Stimulated activated CD4-positive, alpha-beta T cell treated with anti-CD3 and anti-CD28 coated beads, Interleukin-1b, Interleukin-23, amount 100 ng/mL, for 1 hour (primary cell): ENCODE measurements at places on chromosomes 11 and 22.

DNA sequence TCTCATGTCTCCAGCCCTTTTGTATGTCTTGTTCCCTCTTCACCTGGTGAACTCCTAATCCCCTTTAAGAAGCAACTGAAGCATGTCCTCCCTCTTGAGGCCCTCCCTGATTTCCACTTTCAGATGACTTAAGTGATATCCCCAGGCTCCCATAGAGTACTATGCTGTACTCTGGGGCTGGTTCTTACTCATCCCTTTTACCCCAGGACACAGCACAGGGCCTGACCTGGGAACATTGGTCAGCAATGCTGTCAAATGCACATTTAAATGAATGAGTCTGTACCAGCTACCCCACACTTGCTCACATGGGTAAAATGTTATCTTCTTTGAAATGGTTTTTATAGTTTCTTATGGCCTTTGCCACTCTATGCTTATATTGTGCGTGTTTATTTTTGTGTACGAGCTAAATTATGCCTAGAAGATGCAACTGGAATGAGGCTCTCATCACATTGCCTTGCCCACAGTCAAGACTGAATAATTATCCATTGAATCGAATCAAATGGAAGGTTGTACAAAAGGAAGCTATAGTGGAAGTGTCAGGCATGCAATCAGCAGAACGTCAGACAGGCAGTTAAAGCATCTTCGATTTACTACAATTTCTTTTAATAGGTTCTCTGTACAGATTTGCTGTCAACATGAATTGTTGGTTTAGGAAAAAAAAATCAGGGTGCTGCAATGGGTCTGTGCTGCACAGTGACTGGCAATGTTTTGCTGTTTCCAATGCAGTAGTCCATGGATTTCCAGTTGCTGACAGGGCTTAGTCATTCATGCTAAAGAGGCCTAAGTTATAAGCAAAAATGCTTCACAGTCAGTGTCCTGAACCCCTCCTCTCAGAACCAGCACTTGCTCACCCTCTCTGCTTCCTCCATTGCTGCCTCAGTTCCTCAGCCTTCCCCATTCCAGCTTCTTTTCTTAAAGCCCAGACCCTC is 79.5 kb downstream of the PARVA start:
- DNase-seq, result no peak

- DNase-seq, result no peak
Measured at GRCh38 chr11:107962181-107962580, 33.9 kb downstream of the RAB39A start.

- no peak for DNase-seq
Measured at GRCh38 chr22:37547251-37547741, 13.0 kb upstream of the CDC42EP1 start.

- DNase-seq, result no peak
Measured at GRCh38 chr11:44731685-44732430, 5.1 kb downstream of the TSPAN18 start.

- no peak for DNase-seq
Measured at GRCh38 chr11:80473562-80473961, 1032.7 kb upstream of the TENM4 start.

DNA sequence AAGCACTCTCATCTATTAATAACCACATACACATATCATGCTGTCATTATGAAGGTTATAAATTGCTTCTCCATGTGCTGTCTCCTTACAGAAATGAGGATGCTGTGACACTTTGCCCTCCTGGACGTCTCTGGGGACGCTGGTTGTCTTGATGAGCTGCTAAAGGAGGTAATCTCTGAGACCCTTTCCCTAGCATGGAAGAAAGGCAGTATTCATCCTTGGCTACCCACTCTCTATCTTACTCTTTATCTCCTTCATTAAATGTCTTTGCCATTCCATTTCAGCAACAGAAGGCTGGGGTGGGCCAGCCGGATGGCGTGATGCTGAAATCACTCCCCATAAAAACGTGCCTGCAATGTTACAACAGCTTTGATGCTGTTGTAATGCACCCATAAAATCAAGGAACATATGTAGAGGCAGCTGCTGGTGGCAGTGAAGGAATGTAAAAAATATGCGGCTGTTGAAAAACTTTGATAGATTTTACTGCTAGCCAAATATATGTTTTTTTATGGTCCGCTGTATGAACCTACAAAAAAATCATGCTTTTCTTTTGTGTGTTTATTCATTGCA is 715.1 kb upstream of the API5 start:
- no peak for DNase-seq

GRCh38 chr22:20430720-20431510 is 6.7 kb downstream of the SCARF2 start:
- no peak for DNase-seq

DNA sequence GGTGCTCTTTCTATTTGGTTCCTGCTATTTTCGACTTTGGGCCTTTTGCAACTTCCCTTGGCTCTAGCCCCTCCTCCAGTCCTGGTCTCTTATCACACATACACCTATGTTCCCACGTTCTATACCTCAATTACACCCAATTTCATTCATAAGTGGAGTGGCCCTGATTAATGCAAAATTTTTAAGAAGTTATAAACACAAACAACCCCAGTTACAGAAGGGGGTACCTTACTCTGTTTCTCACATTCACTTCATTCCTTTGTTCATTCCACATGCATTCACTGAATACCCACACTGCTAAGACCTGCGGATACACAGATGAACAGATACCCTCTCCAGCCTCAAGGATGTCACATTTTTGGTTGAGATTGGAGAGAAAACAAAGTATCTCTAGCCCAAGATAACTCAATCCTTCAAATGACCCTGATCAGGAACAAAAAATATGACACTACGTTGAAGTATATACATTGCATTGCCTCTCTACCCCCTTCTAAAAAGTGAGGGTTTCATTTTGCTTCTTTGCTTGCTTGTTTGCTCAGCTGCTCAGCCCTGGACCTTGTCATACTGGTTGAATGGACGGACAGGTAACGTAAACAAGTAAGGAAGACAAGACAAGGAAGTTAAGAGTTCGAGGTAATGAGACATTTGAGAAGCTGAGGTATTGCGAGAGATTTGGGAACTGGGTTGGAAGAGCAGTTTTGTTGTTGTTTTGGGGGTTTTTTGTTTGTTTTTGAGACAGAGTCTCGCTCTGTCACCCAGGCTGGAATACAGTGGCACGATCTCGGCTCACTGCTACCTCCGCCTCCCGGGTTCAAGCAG is 3.6 kb upstream of the VPS37C start:
- DNase-seq, result no peak

DNA sequence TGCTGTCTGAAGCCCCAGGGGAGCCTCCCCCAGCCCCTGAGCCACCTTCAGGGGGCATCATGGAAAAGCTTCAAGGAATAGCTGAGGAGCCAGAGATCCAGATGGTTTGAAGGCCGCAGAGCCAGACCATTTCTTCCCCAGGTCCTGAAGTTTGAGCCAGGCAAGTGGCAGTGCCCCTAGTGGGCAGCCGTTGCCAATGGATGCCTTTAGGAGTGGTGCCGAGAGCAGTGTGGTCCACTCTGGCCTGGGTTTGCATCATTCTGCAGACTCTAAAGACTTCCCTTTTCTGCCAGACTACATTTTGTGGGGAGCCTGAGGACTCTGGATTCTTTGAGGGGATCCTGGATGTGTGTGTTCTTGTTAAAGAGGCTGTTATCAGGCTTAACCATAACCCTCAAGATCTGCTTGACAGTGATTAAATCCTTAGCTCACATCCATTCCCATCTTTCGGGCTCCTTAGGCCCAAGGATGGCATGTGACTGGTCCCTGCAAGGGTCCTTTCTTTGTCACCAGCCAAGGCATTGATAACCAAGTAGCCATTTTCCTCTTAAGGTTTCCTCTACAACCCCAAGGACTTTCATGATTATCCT is 13.1 kb downstream of the HINFP start:
- no peak for DNase-seq

DNA sequence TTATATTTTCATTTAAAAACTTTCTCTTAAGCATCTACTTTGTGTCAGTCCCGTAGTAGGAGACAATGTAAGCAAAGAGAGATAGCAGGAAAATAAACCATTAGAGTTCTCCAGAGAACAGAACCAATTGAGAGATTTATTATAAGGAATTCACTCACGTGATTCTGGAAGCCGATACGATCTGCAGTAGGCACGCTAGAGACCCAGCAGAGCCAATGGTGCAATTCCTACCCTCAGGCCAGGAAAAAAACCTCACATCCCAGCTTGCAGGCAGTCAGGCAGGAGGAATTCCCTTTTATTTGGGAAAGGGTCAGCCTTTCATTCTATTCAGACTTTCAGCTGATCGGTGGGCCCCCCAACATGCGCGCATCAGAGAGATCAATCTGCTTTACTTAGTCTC is 7.3 kb upstream of the PLEKHA7 start:
- no peak for DNase-seq

GRCh38 chr11:133134314-133135173 is 397.8 kb downstream of the OPCML start:
- DNase-seq, result no peak

DNA sequence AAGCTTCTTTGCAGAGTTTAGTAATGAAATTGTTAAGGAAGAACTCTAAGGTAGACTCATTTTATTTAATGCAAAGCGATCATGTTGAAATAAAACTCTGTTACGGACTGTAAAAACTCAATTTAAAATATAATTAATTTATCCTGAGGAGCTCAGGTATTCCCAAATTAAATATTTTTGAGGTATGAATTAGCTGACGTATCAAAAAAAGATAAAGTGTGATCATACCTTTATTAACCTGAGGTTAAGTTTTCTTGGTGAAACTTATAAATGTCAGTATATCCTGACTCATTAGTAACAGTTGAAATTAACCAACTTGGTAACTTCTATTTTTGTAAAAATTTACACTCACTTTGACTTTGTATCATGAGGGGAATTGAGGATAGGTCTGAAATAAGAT is 130.4 kb downstream of the PAX6 start:
- no peak for DNase-seq

DNA sequence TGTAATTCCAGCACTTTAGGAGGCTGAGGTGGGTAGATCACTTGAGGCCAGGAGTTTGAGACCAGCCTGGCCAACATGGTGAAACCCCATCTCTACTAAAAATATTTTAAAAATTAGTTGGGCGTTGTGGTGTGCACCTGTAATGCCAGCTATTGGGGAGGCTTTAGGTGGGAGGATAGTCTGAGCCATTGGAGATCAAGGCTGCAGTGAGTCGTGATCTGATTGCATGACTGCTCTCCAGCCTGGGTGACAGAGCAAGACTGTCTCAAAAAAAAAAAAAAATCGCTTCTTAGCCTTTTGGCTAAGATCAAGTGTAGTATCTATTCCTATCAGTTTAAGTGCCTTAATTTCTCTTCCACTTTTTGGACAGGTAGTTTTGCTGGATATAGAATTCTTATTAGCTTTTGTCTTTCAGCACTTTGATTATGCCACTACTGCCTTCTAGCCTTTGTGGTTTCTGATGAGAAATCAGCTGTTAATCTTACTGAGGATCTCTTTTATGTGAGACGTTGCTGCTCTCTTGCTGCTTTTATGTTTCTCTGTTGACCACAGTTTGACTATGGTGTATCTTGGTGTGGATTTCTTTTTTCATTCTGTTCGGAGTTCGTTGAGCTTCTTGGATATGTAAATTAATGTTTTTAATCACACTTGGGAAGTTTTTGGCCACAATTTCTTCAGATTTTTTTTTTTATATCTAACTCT is 24.7 kb downstream of the CHEK1 start:
- no peak for DNase-seq

GRCh38 chr11:124611064-124611463 is at the start of gene PANX3:
TSS of gene PANX3 (plus strand) at chr11:124611428. CDS start at chr11:124611557, 129 bp downstream.
- DNase-seq, result no peak

DNA sequence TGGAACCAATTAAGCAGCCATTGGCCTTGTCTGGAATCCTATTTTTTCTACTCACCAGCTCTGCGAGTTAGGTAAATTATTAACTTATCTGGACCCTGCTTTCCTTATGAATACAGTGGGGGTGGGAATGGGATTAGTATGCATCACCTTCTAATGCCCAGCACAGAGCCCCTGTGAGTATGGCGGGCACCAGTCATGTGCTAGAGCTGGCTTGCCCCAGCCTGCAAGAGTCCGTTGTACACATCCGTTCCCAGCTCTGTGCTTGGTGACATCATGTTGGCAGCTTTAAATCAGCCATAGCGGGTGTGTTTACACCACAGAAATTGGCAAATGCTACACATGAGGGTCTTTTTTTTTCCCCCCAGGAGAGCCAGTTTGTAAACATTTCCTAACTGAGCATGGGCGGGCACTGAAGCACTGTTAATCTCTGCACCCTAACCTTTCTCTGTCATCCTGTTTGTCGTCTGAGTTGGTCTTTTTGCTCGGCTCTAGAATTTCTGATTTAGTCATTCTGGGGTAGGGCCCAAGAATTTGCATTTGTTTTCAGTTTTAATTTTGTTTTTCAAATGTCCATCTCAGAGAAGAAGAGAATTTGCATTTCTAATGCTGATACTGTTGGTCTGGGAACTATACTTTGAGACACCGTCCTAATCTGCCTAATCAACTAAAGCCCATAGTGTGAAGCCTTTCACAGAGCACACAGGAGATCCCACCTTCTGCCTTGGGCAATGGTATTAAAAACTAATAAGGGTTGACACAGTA is 130.3 kb upstream of the TBCEL start:
- no peak for DNase-seq

DNA sequence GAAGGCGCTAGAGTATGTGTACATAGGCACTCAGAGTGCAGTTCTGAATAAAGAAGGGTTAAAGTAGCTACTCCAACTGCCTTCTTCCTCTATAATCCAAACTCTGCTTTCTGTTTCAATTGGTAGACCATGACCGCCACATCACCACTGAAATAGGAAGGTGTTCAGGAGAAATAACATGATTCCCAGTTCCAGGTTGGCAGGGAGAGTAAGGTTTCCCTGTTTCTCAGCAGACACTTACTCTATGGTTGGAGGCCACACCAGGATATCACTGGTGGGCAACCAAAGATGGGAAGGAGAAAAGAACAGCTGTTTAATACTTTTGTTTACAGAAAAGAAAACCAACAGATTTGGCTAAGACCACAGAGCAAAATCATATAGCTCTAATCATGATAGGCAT is 37.9 kb downstream of the PAK1 start:
- DNase-seq, result no peak

DNA sequence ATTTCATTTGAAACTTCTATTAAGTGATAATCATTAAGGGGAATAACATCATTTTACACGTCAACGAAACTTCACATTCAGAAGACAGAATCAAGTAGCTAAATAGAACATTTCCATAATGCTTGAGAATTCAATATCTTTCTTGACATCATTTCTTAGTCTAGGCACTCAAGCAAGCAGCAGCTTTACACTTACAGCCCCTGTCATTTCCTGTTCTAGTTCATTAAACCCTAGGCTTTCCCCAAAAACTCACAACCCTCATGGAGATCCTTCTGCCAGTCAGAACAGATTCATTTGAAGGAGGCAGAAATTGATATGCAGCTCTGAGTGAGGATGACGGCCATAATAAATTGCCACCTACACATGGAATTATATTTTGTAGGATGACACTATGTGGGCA is 5.3 kb upstream of the HORMAD2 start:
- DNase-seq, result no peak

DNA sequence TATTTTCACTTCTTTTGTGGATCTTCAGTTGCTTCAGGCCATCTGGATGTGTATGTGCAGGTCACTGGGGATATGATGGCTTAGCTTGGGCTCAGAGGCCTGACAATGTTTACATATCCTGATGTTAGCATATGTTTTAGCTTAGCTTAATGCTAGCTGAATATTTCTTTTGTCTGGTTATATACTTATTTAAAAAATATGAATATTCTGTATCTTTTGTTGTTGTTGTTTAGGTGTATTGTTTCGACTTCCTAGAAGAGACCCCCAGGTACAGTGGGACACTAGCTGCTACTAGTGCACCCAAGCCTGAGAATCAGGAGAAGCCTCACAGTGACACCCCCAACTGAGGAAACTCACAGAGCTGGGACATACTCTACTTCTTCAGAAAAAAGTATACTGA is at the start of gene KDM4E:
TSS of gene KDM4E (plus strand) at position 301 of the 400 bp plus-strand sequence. CDS start 300 bp downstream, outside the sequence.
- no peak for DNase-seq

GRCh38 chr22:29096736-29097669 is 24.2 kb downstream of the KREMEN1 start:
- DNase-seq, result no peak

GRCh38 chr22:46935506-46936377 is 173.3 kb downstream of the TBC1D22A start:
- no peak for DNase-seq
